ENCODE measurements at places on chromosomes 2 and 18. TPM values are rescaled to one million over a fixed set of nuclear protein-coding genes. Genes with fewer than 3 reads are reported as not detected.

DPYSL5 gene
- not detected for total RNA-seq

KLHL29 gene
- total RNA-seq = 0.09 TPM

CBLN2 gene
- total RNA-seq = not detected

SATB2 gene
- not detected for total RNA-seq

B4GALT6 gene
- total RNA-seq = 1.8 TPM

INHBB gene
- total RNA-seq = not detected

ATG16L1 gene
- 62.8 TPM for total RNA-seq

CRYGB gene
- not detected for total RNA-seq

PMAIP1 gene
- 64.7 TPM for total RNA-seq

PLGLB1 gene
- 3.3 TPM for total RNA-seq

CEBPZOS gene
- 35.6 TPM for total RNA-seq

IL1RN gene
- 1.8 TPM for total RNA-seq

CYS1 gene
- not detected for total RNA-seq

TLK1 gene
- total RNA-seq = 83.2 TPM

RFX8 gene
- total RNA-seq = 1.0 TPM

SFTPB gene
- not detected for total RNA-seq

CCDC85A gene
- not detected for total RNA-seq

SFXN5 gene
- total RNA-seq = 20.0 TPM

SP140L gene
- 61.4 TPM for total RNA-seq

RAPGEF4 gene
- not detected for total RNA-seq

MRPL33 gene
- 62.0 TPM for total RNA-seq

TMEM169 gene
- 0.75 TPM for total RNA-seq

PCARE gene
- total RNA-seq = not detected

TMEM198 gene
- total RNA-seq = 1.8 TPM

SCYGR4 gene
- total RNA-seq = not detected

LBX2 gene
- 2.4 TPM for total RNA-seq

BCS1L gene
- 55.2 TPM for total RNA-seq

RSAD2 gene
- 83.0 TPM for total RNA-seq

BARD1 gene
- total RNA-seq = 71.6 TPM

TLX2 gene
- total RNA-seq = 0.82 TPM

SERPINB2 gene
- total RNA-seq = not detected

COLEC11 gene
- 0.23 TPM for total RNA-seq

CTLA4 gene
- total RNA-seq = 66.6 TPM

VSNL1 gene
- total RNA-seq = not detected

ERBB4 gene
- total RNA-seq = not detected
